Foreskin melanocyte (primary cell): ENCODE measurements at places on chromosomes 1 and 21.

- DNase-seq: no peak
Observed at GRCh38 chr21:43817157-43818086, 28.0 kb downstream of the RRP1 start.

GRCh38 chr1:20440785-20441200 lies 45.2 kb downstream of the CAMK2N1 start:
- DNase-seq: no peak

DNA sequence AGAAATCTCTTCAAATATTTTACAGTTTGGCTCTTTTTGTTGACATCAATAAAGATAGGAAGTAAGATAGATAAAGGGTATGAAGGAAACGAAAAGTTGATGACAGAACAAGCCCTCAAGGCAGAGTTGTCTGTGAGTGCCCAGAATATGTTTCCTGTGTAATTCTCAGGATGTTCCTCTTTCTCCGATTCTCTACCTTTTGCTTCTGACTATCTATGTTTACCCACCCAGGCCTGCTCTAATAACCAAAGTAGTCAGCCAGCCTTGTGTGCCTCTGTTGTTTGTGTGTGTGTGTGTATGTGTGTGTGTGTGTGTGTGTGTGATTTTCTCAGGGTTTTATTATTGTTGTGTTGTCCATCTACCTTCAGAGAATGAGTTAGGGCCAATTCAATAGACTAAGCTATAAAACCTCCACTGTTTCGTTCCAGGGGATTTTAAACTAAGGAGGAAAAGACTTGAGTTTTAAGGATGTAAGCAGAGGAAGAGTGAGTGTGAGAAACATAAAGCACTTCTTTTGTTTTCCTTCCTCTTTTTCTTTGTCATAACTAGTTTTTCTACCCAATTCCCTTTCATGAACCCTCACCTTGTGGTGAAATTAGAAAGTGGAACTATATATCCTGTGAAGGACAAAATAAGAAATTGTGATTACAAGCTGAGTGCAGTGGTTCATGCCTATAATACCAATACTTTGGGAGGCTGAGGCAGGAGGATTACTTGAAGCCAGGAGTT lies 627.4 kb upstream of the NR5A2 start:
- no peak for DNase-seq

GRCh38 chr1:231351816-231352215 lies 13.7 kb downstream of the SPRTN start:
- no peak for DNase-seq

GRCh38 chr21:37827913-37828312 lies 88.3 kb downstream of the KCNJ6 start:
- DNase-seq: no peak

DNA sequence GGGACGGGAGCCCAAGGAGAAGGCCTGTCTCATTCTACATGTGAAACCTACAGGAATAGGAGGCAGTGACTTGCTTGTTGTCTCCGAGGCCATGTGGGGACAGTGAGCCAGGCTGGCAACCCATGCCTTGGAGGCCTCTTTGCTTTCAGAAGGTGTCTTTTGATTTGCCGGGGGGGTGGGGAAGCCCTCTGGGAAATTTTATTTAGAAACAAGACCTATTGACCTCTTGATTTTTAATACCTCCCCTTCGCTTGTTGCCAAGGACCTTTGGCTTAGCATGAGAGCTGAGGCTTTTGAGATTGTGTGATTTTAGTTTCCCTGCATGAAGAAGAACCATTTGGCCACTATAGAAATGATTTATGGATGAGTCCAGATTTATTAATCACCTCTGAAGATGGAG lies 4.1 kb downstream of the ARMH1 start:
- DNase-seq: no peak

GRCh38 chr1:162175379-162176081 lies 106.0 kb downstream of the NOS1AP start:
- DNase-seq: no peak

- DNase-seq: no peak
Observed at GRCh38 chr1:85275701-85276214, 674 bp downstream of the BCL10 start.

- DNase-seq: peak; percentile 71
Observed at GRCh38 chr1:202615501-202616354, 94.5 kb downstream of the SYT2 start.

- no peak for DNase-seq
Observed at GRCh38 chr21:45266518-45267389, 20.9 kb downstream of the POFUT2 start.

DNA sequence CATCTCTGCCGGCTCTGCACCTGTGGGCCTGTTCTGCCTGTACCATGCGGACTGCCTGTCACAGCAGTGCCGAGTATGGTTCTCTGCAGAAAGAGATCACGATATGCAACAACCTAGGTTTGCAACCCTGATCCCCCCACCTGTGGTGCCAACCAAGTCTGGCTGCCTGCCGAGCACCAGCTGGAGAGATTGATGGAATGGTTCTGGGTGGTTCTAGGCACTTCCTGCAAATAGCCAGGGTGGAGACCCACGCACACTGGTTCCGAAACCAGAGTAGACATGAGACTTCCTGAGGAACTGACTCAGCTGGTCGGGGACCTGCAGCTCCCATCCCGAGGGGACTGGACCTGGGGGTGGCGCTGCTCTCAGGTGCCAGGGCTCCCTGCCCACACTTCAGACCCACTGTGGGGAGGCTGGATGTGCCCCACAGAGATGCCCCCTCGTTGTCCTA lies 5.4 kb downstream of the TPRG1L start:
- DNase-seq: no peak

DNA sequence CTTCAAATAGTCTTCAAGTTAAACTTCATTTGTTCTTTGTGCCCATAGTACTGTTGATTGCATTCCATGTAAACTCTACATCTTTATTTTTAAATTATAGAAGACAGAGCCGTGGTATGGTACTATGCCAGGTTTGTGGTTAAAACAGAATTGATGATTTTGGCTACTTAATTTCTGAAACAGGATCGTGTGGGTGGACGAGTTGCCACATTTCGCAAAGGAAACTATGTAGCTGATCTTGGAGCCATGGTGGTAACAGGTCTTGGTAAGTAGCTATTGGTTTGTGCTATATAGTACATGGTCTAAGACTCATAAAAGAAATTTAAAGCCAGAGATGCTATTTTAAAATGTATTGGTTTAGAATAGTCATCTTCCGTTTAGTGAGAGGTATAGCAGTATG lies 38.0 kb downstream of the KDM1A start:
- DNase-seq: no peak

GRCh38 chr1:238658763-238659162 lies 727.6 kb upstream of the CHRM3 start:
- no peak for DNase-seq

GRCh38 chr1:58038574-58038973 lies 508.0 kb downstream of the OMA1 start:
- no peak for DNase-seq

DNA sequence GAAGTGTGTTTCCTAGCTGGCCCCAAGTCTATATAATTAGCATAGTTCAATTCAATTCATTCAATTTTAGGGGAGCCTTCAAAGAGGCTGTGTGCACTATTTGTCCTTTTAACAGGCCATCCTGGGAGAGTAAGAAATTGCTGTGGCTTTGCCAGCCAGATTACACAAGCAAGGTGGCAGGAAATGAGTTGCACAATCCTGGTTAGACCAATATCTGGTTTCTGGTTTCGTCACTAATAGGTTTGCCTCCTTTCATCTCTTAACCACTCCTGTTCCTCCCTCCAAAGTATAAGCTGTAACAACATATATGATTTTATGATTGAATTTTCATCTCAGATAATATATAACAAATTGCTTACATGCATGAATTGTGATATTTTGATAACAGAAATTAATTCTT lies 84.1 kb upstream of the NEGR1 start:
- DNase-seq: no peak

DNA sequence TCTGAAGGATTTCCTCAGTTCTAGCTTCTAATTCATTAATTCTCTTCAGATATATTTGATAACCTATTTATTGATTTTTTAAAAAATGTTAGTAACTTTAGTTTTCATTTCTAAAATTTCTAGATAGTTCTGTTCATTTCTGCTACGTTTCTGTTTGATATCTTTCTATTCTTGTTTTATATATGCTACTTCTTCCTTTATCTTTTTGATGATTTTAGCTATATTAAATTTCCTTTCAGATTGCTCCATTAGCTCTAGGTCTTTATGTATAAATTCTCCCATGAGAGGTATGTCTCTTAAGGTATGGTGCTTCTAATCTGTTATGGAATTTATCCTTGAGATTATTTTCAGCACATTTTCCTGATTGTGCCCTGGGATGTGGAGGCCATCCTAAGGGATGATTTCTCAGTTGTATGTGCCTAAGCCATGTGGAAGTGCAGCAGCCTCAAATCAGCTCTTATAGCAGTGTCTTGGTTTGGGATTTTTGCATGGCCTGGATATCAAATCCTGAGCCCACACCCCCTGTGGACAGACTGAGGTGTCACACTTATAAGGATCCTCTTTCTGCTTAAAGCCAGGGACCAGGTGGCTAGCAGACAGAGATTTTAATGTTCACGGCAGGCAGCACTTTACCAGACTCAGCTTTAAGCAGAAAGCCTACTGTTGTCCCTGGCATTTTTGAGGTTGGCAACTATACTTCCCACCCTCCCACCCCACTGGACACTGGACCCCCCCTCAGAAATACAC lies 6.2 kb upstream of the KCNQ4 start:
- DNase-seq: no peak

DNA sequence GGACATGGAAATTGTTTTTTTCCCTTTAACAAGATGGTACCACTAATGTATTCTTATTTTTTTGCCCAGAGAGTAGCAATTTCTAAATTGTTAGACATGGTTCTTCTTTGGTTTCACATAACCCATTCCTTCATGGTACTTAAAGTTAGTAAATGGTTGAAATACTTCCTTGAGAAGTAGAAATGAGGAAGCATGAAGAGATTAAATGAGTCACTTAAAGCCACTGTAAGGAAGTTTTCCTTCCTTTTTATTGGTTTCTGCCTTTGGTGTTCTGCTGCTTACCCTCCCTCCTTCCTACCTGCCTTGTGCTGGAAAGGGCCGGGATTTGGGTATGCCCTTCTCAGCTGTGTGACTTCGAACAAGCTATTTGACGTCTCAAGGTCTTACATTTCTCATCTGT lies 101.0 kb downstream of the KIF26B start:
- DNase-seq: no peak

- no peak for DNase-seq
Observed at GRCh38 chr1:39872698-39873097, 10.6 kb downstream of the TRIT1 start.

DNA sequence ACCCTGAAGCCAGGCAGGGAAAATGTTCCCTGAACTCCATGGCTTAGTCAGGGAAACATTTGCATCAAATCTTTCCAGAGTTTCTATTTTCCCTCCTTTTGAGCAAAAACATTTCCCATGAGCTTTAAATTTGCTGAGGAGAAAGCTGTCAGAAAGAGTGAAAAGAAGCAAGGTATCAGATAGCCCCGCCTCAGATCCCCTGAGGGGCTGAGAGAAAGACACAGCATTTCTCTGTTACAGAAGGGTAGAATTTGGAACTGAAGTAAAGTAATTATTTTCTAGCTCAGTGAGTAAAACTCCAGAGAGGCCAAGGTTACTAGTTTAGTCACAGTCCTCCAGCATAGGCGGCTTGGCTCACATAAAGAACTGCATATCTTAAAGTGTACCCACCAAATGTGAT lies 10.6 kb downstream of the FMO1 start:
- no peak for DNase-seq

DNA sequence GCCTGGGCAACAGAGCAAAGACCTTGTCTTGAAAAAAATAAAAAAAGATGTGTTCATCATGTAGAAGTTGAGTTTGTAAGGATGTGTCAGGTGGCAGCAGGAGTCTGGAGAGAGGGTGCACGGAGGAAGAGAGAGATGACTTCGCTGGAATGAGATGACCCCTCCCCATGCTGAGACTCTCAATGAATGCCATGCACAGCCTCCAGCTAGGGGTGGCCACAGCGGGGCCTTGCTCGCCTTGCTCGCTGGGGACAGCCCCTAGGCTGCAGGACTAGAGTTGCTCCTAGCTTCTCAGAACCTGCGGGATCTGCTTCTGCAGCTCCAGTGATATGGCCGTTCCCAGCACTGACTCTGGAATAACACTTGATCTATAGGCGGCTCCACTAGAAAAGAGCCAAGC lies 6.6 kb upstream of the C2CD2 start:
- no peak for DNase-seq

DNA sequence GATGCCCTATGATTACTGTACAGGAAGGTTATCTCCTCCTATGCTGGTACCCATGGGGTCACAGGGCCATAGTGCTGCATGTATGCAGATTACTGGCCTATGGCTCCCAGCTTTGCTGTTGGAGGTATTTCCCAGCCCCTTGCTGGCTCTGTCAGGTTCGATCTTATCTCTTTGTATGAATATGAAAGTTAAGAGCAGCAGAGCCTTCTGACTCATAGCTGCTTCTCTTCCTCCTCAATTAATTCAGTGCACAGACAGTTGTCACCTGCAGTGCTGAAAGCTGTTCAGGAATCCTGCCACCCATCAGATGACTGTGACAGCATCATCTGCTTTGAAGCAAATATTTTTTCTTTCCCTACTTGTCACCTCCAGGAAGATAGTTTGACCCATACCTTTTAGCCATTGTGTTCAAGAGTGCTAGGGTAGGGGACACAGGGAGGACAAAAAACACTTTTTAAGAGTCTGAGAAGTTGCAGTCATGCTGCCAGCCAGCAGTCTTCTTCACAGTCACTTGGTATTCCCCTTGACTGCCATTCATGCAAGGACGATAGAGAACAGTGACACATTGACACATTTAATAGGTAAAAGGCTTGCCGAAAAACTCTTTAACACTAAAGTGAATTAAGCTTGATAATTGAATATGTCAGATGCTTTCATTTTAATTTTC lies 73.1 kb downstream of the KIF1B start:
- no peak for DNase-seq

DNA sequence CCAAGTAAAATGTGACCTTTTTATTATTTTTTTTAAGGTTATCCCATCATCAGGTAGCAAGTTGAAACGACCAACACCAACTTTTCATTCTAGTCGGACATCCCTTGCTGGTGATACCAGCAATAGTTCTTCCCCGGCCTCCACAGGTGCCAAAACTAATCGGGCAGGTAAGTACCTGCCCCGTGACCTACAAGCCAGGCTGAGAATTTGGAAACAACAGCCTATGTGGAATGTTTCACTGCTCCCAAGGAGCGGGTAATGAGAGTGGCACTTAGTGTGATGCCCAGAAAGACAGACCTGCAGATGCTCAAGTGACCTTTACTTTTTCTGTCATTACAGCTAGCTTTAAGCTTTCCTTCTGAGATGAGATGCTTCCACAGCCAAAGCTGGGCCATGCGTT lies 6.9 kb upstream of the BMP8A start:
- DNase-seq: no peak

- no peak for DNase-seq
Observed at GRCh38 chr1:208366559-208366958, 122.4 kb upstream of the PLXNA2 start.

- peak; percentile 40 for DNase-seq
Observed at GRCh38 chr21:34693192-34693810, 24.5 kb downstream of the CLIC6 start.

- no peak for DNase-seq
Observed at GRCh38 chr1:231665726-231666125, 39.1 kb downstream of the DISC1 start.

- no peak for DNase-seq
Observed at GRCh38 chr1:231334079-231334666, 3.5 kb downstream of the EXOC8 start.

GRCh38 chr1:104702731-104703130 lies 953.0 kb downstream of the AMY1C start:
- DNase-seq: no peak
